ENCODE measurements at places on chromosomes 6 and 20.

- no peak for DNase-seq
Measured at GRCh38 chr20:57093766-57094165, 172.7 kb downstream of the BMP7 start.

DNA sequence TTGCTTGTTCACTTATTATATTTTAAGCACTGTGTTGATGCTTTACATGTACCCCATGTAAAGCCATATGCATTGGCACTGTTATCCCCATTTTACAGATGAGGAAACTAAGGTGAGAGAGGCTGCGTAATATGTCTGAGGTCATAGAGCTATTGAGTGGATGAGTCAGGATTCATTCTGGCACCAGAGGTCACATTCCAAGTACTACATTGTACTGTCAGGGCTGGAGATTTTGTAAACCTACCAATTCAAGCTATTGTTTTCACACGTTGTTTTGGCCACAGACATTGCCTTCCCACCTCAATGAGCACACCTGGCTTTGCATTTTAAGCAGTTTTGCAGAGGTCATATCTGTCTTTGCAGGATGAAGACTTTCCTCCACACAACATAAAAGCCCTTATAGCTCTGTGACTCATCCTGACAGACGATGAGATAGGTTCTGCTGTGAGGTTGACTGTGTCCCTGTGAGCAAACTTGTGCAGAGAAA is 33.2 kb downstream of the ANKS1A start:
- no peak for DNase-seq

DNA sequence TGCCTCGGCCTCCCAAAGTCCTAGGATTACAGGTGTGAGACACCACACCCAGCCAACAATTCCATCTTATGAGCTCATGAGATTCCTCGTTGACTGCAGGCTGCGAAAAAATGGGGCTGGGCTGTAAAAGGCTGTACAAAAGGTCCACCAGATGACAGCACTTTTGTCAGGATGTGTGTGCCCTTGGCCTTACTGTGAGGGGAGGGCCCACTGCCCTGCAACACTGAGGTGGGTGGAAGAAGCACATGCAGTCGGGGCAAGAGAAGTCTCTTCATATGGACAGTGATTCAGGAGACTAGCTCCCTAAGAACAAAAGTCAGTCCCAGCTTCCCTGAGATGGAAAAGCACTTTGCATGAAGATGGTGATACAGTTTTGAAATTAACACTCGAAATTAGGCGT is 50.5 kb downstream of the KCTD20 start:
- no peak for DNase-seq

DNA sequence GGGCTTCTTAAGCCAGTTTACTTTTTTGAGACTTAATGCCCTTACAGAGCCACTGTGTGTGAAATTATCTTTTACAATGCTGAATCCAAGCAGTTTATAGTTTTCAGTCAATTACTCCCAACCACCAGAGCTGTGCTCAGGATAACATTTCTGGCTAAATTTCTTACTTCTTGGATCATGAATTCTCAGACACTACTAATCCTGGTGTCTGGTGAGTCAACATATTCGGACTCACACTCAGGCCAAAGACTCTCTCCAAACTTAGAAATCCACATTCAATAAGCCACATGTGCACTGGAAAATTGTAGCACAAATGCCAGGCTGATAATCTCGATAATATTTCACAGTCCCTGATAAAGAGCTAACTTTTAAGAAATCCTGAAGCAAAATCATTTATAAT is 49.0 kb downstream of the PTPRT start:
- no peak for DNase-seq

DNA sequence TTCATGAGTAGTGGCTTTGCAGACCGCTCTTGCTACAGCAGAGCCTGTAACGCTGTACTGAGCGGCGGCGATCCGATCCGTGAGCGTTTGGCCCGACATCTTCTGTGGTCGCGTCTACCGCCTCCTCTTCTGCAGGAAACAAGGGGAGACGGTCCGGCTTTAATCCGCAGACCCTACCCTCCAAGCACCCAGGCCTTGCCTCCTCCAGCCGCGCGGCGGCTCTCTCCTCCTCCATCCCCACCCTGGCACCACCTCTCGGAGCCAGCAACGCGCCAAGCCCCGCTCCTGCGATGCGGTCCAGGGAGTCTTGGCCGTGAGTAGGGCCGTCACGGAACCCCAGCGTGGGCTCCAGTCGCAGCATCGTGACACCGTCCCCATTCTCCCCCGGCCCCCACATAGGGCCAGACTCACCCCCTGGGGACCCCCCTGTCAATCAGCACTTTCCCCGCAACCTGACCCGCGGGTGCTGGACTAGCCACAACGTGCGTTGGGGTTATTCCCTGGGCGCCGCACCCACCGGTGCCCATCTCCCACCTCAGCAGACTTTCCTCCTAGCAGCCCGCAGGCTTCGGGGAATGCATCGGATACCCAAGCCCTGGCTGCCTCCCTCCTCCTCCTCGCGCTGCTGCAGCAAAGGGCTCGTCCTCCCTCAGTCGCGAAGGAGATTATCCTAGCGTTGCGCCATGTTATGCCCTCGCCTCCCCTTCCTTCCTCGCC is 914 bp downstream of the SNAP91 start:
- DNase-seq: peak; percentile 38

DNA sequence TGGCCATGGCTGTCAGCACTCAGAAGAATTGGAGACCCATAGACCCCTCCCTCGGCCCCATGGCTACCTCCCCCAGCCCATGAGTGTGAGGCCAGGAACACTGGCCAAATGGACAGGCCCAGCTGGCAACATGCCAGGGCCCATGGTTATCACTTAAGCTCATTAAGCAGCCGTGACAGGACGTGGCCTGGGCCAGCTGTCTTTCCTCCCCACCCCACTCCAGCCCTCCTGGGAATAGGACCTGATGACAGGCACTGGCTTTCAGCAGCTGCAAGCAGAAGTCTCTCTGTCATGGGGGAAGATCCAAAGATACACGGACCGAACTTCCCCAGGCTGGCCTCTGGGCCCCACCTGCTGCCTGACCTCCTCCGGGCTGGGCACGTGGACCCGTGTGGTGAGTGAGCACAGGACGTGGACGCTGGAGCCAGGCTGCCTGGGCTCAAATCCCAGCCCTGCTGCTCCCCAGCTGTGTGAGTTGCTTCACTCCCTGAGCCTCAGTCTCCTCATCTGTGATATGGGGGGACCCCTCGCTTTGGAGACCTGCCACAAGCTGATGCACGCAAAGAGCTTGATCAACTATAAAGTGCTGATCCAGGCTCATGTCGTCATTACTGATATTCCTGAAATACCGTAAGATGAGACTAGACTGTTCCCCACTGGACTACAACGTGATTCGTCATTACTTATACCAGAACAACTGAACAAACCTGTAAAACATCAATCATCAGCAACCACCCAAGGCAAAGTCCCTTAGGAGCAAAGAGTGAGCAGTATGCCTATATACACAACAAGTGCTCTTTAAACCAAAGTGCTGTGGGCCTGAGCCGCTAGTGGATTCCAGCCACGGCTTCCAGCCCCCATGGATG is 22.0 kb upstream of the VSTM2L start:
- peak; percentile 35 for DNase-seq

GRCh38 chr6:32110632-32111031 is 1.5 kb upstream of the TNXB start:
- no peak for DNase-seq

DNA sequence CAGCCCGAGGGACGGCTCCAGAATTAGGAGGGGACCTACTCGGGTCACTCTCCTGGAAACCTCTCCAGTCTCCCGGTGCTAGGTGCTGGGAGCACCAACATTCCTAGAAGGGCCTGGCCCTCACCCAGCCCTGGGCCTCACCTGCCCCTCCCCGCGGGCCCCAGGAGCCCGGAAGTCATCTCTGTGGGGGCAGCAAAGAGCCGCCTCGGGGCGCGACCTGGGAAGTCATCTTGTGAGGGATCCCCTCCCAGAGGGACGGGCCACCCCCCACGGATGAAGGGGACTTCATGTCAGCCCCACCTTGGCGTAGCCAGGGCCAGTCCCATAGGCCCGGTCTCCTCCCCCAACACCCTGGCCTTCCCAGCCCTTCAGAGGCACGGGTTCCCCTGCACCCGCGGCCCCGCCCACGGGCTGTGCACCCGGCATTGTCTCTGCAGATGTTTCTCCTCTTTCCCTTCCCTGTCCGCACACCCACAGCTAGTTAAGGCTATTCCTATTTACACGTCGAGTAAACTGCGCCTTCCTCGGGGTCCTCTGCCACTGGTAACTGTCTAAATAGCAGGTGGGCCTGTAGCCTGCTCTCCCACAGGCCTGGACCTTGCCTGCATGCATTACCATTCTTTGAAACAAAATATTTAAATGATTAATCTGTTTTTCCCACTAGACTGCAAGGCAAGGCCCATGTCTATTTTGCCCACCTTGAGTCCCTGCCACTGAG is 896 bp upstream of the RNASET2 start:
- no peak for DNase-seq

- DNase-seq: no peak
Measured at GRCh38 chr6:34941421-34941820, 52.4 kb downstream of the ANKS1A start.

DNA sequence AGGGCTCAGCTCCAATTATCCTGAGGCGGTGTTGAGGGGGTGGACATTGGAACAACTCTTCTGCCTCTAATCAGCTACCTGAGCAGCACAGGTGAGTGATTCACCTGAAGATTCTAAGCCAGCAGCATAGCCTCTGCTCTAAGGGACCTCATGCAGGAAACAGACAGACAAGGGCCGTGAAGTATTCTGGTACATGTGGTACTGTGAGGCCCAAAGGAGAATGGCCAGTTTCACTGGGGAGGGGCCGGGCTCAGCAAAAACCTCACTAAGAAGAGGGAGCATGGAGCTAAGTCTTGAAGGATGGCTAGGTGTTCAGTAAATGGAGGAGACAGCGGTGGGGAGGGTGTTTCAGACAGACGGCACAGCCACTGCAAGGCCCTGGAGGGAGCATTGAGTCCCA is 58.5 kb upstream of the CCDC167 start:
- DNase-seq: no peak

DNA sequence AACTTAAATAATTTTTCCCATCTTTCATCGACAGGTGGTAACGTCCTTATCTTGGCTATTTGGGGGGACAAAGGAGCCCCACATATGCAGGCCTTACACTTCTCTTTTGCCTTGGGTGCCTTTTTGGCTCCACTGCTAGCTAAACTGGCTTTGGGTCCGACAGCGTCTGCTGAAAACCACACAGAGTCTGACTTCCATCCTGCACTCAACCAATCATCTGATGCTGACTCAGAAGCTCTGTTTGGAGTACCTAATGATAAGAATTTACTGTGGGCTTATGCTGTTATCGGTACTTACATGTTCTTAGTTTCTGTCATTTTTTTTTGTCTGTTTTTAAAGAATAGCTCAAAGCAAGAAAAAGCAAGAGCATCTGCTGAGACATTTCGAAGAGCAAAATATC is 178.5 kb downstream of the SLC16A10 start:
- no peak for DNase-seq

GRCh38 chr20:7879883-7880282 is 60.4 kb downstream of the HAO1 start:
- no peak for DNase-seq

- no peak for DNase-seq
Measured at GRCh38 chr6:122075084-122075838, 324.2 kb upstream of the HSF2 start.

- DNase-seq: no peak
Measured at GRCh38 chr20:49256261-49256660, 21.6 kb downstream of the ZNFX1 start.
